RKO (cell line): ENCODE measurements at places on chromosomes 2 and 18.

DNA sequence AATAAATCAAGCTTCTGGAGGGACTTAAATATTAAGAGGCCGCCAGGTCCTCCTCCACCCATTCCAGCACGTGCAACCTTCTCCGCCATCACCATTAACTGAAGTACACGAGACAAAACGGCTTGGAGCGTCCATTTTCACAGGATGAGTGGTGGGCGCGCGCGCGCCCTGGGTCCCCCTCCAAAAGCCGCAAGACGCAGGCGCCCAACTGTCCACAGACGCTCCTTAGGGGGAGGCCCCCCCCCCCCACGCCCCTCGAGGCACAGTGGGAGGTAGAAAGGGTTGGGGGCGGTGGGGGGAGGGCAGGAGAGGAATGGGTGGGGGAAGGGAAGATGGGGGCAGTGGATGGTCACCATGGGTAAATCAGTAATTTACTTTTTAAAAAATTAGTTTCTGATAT lies 10.5 kb upstream of the STAMBP start:
- DNase-seq = no peak

- no peak for DNase-seq
Measured at GRCh38 chr2:111707700-111708099, 176.3 kb downstream of the ANAPC1 start.

DNA sequence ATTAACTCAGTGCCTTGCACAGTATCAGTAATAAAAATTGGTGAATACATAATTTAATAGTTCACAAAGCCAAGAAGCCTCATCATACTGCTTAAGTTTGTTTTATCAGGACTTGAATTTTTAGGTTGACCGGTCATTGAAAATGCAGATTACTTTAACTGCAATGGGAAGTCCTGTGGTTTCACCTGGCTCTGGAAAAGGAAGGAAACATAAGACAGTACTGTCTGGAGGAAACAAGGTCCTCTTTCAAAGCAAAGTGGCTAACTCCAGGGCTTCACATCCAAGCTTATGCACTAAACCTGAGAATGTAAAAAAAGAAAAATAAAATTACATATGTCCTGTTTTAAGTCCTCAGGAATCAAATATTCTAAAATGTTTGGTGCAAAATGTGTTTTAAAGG lies 119.7 kb downstream of the DLGAP1 start:
- no peak for DNase-seq

DNA sequence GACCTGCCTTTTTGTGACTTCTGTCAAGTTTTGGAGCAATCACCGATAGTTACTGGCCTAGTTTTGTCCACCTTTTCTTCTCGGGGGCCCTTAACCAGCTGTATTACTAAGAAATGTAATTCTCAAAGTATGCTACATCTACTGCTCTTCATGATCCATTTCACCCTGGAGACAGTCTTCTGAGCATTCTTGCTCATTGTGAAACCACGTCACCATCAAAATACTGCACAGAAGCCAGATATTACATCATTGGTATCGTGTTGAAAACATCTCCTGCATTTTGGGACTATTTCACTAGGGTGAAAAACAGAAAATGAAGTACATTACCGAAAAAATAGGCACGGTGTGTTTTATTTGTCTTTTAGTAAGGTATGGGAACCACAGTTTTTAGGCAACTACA lies 11.7 kb downstream of the LYPD6B start:
- no peak for DNase-seq

- DNase-seq = no peak
Measured at GRCh38 chr2:196914867-196915460, 11.5 kb downstream of the PGAP1 start.
